ENCODE measurements at places on chromosomes 1 and 21.

DNA sequence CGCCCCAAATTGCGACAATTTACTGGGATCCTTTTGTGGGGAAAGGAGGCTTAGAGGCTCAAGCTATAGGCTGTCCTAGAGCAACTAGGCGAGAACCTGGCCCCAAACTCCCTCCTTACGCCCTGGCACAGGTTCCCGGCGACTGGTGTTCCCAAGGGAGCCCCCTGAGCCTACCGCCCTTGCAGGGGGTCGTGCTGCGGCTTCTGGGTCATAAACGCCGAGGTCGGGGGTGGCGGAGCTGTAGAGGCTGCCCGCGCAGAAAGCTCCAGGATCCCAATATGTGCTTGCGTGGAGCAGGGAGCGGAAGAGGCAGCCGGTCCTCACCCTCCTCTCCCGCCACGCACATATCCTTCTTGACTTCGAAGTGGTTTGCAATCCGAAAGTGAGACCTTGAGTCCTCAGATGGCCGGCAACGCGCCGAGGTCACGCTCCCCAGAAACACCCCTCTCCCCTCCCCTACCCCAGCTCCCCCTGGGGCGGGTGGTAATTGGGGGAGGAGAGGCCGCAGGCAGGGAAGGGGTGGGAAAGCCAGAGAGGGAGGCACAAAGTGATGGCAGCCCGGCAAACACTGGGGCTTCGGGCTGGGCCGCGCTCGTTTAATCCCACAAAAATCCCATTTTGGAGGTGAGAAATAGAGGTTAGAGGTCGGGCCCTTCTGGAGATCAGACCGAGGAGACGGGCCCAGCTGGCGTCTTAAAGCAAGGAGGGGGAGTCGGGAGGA, 6.2 kb downstream of the SIM2 start:
- no peak for DNase-seq

- no peak for DNase-seq
These were observed 24.7 kb downstream of the INAVA start for GRCh38 chr1:200919386-200919785.

DNA sequence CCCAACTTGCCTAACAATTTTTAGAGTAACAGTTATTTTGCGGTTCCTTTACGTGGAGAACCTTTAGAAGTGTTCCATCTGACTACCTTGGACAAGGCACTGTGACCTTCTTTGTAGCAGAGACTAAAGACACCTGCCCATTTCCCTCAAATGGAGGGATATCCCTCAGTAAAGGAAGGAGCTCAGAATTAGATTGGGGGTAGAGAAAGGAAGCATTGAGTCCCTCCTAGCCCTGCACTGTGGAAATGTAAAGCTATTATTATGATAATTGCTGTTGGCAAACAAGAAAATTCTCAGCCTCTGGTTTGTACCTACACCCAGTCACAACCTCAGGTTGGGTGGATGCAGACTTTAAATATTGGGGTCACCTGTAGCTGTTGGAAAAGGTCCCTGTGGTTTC, 72.6 kb upstream of the MACF1 start:
- DNase-seq, result no peak

- no peak for DNase-seq
These were observed 15.5 kb upstream of the GSTM4 start for GRCh38 chr1:109640285-109640865.

- DNase-seq, result no peak
These were observed 26.5 kb downstream of the LRRC38 start for GRCh38 chr1:13487143-13487868.

DNA sequence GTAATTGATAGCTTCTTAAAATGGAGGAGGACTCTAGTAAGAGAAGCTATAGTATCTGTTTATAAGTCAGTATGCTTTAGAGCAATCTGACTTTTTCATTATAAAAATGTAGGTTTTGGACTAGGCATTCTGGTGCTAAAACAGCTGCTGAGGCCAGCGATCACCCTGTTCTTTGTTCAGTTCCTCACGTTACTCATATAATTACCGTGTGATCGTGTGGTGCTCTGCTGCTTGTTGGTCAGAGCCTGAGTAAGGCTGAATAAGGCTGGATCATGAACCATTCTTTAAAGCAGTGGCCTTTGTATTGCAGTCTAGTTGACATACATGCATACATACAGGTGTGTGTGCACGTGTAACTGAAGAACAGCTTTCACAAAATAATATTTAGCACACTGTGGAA, 25.2 kb downstream of the CDC42 start:
- DNase-seq, result no peak

DNA sequence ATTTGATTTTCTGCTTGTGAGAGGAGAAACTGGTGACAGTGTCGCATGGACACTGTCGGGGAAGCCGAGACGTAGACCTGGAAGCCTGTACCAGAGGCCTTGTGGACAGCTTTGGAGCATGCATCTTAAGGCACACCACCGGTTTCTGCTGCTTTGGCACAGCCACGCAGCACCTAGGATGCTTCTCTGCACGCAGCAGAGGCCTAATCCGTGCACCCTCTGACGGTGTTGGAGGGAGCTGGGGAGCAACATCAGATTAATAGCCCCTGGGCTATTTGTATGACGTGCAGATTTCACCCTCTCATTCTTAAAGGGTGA, 30.3 kb downstream of the TEX35 start:
- DNase-seq, result no peak

DNA sequence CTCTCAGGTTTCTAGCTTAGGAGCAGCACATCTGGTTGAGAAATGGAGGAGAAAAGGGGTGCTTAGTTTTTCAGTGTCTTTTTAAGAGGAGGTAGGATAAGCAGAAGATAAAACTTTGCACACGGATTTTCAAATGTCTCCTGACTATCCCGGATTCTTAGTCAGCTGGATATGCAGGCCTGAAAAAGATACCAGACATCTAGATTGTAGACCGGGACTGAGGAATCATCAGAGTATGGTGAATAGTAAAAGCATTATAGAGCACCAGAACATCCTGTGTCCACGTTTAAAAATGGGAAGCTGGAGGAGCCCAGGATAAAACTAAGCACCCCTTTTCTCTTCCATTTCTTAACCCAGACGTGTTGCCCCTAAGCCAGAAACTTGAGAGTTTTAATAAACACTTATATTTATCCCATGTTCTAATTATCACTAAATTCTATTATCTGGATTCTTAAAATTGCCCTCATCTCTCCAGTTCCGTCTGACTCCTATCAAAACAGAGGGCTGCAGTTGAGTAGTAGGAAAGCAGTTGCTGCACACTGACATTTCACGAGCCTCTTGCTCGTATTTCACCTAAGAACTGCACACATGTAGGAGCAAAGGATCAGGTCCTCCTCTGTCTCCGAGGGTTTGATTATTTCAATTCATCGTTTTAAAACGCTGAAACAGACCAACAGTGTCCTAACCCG, 609 bp downstream of the PIGK start:
- DNase-seq, result no peak

- no peak for DNase-seq
These were observed 8.0 kb upstream of the NBL1 start for GRCh38 chr1:19636065-19636464.

GRCh38 chr1:92922356-92923035, 38.8 kb downstream of the DIPK1A start:
- DNase-seq, result no peak

- no peak for DNase-seq
These were observed 27.2 kb downstream of the RNF187 start for GRCh38 chr1:228514421-228514820.

All from cortex of kidney (tissue), 1 donor.